ENCODE measurements at places on chromosomes 2 and 18.

DNA sequence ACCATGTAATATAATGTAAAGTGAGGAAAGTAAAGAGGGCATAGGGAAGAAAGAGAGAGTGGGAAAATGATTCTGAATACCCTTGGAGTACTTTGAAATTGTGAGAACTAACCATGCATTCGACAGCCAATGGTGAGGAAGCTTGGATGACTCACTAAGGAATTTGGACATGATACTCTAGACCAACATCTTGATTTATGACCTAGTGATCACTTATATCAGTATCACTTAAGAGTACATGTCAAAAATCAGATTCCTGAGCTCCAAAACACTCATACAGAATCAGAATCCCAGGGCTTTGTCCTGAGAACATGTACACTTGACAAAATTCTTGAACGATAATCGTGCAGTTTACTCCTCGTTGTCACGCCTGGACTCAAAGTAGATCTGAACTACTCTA lies 1899.8 kb upstream of the PIK3C3 start:
- DNase-seq = no peak

- DNase-seq = no peak
These were observed 82.2 kb upstream of the HDAC4 start for GRCh38 chr2:239482778-239483712.

DNA sequence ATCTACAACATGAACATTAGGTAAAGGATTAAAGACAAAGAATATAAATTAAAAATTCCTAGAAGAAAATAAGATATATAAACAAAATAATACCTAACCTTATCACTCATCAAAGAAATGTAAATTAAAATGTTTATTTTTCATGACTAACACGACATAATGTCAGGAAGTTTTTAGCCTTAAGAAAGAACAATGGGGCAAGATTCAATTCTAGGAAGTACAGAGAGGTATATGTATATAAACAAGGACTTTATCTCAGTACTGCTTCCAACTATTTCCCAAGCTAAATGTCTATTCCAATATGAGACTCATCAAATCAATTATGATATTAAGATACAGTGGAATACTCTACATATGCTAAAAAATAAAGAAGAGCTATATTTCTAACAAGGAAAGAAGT lies 44.1 kb downstream of the TTC21B start:
- no peak for DNase-seq

DNA sequence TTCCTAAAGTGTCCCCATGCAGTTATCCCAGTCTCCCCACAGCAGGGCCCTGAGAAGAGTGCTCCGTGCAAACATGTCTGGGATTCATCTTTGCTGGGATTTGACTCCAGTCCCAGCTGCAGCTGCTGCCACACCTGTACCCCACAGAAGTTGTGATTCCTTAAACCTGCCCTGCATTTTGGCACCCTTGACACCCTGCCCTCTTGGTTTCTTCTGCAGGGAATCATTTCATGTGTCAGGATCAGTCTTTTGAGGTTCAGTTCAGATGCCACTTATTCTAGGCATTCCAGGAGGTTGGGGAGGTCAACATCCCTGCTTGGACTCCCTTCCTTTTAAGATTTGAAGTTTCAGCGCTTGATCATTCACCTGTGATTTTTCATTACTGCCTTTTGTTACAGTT lies 108.3 kb downstream of the SPTBN1 start:
- no peak for DNase-seq

GRCh38 chr2:14891546-14891945 lies 259.0 kb downstream of the LRATD1 start:
- DNase-seq = no peak

- no peak for DNase-seq
These were observed 6.8 kb upstream of the SNED1 start for GRCh38 chr2:240991378-240992263.

DNA sequence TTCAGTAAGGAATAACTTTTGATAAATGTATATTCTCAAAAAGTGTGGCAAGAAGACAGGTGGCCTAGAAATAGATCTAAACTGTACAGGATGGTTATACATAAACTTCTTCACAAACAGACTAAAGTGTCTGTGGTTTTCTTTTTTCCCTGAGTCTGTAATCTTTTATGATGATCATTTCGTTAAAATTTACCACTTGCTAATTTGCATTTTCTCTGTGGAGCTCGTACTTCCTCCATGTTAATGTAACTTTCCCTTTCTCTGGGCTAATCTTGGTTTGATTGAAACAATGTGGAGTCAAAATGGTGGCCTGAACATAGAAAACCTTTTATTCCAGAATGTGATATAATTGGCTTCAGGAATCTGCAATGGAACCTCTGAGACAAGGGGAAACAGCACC lies 166.2 kb downstream of the FTCDNL1 start:
- no peak for DNase-seq

DNA sequence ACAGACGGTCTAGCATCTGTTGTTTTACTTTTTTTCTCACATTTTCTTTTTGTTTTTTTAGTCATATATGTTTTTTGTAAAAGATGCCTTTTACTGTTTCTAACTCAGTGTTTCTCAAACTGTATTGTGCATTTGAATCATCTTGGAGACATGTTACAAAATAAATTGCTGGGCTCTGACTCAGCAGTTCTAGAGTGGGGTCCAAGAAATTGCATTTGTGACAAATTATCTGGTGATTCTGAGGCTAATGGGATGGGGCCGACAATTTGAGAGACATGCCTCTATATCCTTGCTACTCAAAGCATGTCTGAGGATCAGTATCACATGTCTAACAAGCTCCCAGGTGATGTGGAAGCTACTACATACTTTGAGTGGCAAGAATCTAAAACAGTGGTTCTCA lies 478.8 kb downstream of the PLCL1 start:
- no peak for DNase-seq

GRCh38 chr2:3493615-3494007 lies 25.7 kb downstream of the ADI1 start:
- DNase-seq = no peak
